8988T (cell line): ENCODE measurements at places on chromosomes 3 and 15.

DNA sequence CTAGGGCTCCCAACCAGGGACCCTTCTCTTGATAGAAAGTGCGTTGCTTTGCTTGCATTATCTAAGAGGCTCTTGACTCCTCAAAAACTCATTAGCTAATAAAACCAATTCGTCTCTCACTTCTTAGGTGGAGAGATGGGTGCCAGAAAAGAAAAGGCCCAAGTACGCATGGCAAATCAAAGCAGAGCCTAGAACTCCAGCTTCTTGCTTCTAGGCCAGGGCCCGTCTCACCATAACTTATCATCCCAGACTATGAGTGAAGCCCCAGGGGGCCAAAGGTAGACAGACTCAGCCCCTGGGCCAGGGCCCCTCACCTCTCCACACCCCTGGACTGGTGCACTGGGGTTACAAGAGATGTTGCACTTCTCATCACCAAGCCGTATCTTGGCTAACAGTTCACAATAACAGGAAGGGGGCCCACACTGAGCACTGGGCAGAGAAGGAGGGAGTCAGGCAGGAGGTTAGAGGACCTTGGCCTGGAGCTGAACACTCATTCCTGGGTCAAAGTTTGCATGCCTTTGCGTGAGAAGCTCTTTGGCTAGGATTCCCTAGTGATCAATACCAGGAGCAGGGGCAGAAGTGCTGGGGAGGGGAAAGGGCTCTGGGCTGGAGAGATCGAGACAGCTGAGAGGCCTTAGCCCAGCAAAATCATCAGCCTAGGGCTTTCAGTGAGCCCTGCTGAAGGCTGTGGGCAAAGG, 5.4 kb upstream of the CYP1A1 start:
- no peak for DNase-seq

DNA sequence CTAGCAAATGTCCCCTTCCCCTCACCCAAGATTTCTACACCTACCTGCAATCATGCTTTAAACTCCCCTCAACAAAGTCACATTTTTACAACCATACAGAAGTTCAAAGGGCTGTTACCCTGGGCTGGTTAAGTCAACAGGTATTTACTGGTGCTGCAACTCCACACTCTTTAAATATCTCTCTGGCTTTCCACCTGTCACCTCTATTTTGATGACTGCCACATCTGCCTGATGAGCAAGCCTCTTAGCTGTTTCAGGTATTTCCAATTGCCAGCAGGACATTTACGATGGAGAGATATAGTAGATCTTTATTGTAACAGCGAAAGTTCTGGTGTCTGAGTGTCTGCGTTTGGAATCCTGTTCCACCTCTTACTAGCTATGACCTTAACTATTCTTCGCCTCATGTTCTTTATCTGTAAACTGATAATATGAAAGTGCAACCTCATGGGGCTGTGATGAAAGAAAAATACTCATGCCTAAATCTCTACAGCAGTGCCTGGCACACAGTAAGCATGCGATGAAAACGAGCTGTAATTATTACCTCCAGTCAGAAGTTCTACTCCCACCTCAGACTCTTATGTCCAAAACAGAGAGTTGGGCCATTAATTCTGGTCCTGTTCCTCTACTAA, 44.2 kb upstream of the TPM1 start:
- DNase-seq, result no peak

- no peak for DNase-seq
These were observed 130.8 kb downstream of the SERPINI1 start for GRCh38 chr3:167866331-167866730.

GRCh38 chr3:194871143-194871863, 185.6 kb downstream of the FAM43A start:
- DNase-seq, result peak; percentile 47

DNA sequence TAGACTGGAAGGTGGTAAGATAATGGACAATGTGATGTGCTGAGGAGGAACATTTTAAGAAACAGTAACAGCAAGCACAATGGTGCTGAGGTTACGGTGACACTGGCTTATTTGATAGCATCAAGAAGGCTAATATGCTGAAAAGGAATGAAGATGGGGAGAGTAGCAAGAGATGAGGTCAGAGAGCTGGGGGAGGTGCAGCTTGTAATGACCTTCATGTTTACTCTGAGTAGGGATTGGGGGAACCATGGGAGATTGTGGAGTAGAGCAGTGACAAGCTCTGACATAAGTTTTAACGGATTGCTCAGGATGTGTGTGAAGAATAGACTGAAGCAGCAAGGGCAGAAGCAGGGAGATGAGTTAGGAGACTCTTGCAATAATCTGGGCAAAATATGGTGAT, 56.7 kb downstream of the DGKG start:
- DNase-seq, result no peak

GRCh38 chr3:51945926-51946705, 4.0 kb downstream of the PARP3 start:
- no peak for DNase-seq

DNA sequence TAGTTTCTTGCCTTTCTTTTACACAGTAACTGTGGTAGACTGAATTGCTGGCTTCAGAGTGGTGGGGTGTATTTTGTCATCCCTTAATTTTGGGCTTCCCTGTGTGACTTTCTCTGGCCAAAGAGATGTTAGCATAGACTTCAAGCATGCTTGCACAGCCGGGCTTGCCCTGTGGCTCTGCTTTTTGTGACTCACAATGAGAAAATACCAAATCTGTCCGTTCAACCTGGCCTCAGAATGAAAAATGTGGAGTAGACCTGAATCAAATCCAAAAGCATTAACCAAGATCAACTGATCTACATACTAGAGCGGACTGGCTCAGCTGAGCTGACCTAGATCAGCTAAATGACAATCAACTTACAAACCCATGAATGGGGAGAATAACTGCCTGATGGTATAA, 51.4 kb downstream of the PLAAT1 start:
- no peak for DNase-seq

DNA sequence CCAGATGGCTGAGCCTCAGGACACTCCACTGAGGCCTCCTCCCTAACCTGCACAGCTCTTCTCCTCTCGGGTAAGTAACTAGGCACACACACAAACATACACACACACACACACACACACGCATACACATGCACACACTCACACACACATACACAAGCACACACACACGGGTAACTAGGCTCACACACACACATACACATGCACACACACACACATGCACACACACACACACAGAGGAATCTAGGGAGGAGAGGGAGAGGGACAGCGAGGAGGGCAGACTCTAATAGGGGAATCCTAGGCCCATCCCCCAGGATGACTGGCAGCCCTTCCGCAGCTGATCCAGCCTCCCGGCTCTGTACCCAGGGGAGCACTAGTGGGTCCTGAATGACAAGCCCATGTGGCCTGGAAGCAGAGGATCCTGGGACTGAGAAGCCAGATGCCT, 177.4 kb upstream of the LINGO1 start:
- no peak for DNase-seq

GRCh38 chr15:96457841-96458240, 127.3 kb downstream of the NR2F2 start:
- DNase-seq, result no peak
